IMR-90 (cell line): ENCODE measurements at places on chromosomes 7 and 10. TPM values are rescaled to one million over a fixed set of nuclear protein-coding genes. Genes with fewer than 3 reads are reported as not detected.

The GSTO2 gene
- 1.9 and 2.3 TPM in 2 replicates for total RNA-seq

- no peak for DNase-seq
- H3K4me1 ChIP-seq = no peaks in the 10 kb centered on the region
- H3K36me3 ChIP-seq = no peaks in the 10 kb centered on the region
- no peaks in the 10 kb centered on the region for H3K27me3 ChIP-seq
- no peak overlapping the region for H3K27ac ChIP-seq
These were observed 526.0 kb downstream of the CCSER2 start for GRCh38 chr10:84854439-84854838.

- peaks cover 5% of the 10 kb centered on the region; the same call in 1 of the 2 replicates for H3K4me1 ChIP-seq
- peaks cover 3% of the 10 kb centered on the region; the same call in 1 of the 2 replicates for H3K36me3 ChIP-seq
- no peak overlapping the region for H3K4me3 ChIP-seq
- H3K27me3 ChIP-seq = no peaks in the 10 kb centered on the region
- H3K27ac ChIP-seq = no peak overlapping the region
- DNase-seq = peak; percentile 53
These were observed 99.1 kb downstream of the GLI3 start for GRCh38 chr7:42137941-42138340.

GRCh38 chr10:110686047-110686446, 41.9 kb downstream of the RBM20 start:
- H3K27ac ChIP-seq = peak overlapping the region; percentile 83
- H3K27me3 ChIP-seq = no peaks in the 10 kb centered on the region; the same call in 1 of the 2 replicates
- peaks cover 14% of the 10 kb centered on the region for H3K4me1 ChIP-seq

GRCh38 chr7:12647364-12648219, 39.8 kb upstream of the ARL4A start:
- H3K4me1 ChIP-seq = peaks cover 5% of the 10 kb centered on the region
- peak; percentile 68 for DNase-seq
- no peaks in the 10 kb centered on the region for H3K27me3 ChIP-seq
- H3K4me3 ChIP-seq = no peak overlapping the region
- H3K27ac ChIP-seq = no peak overlapping the region

The LIPJ gene
- not detected in 2 replicates for total RNA-seq
